ENCODE measurements at places on chromosomes 7 and 10.

- DNase-seq = no peak
These were observed 80.7 kb downstream of the INHBA start for GRCh38 chr7:41621953-41622831.

DNA sequence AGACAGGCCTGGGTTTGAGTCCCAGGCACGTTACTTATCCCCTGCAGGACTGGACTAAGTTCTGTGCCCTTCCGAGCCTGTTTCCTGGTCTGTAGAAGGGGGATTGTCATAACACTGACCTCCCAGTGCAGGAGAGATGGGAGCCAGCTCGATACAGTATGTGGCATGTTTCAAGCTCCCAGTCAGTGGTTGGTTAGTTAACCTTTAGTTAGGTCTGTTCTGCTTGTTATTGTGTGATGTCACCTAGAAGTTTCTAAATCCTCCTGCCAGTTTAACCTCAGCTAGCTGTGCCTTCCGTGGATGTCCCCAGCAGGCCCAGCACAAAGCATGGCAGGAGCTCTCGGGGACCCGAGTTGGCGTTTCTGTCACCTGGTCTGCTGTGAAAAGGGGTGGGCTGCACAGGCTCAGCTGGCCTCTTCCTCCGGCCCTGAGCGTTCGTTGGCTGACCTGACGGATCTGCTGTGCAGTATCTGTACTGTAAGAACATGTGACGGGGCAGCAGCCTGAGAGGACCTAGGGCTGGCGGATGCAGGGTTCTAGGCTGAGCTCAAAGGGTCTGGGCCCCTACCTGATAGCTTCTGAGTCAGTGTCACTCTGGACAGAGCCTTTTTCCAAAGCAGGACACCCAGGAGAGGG, 53.0 kb downstream of the SPOCK2 start:
- no peak for DNase-seq

DNA sequence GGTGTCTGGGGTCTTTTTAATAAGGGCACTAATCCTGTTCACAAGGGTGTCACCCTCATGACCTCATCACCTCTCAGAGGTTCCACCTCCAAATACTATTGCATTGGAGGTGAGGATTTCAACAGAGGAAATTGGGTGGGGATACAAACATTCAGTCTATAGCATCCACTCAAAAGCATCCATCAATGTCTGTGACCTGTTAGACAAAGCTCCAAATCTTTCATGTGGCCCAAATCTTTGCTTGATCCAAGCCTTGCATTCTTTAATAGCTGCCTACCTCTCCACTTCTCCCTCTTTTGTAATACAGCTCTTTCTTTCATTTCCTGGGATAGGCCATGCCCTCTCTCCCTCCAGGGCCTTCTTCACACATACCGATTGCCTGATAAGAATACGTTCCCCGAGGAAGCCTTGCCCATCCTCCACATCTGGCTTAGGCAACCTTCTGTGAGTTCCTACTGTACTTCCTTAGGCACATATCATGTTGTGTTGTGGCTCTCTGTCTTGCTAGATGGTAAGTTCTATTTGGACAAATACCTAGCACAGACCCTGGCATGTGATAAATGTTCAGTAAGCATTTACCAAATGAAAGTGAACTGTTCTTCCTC, 66.1 kb downstream of the CREM start:
- no peak for DNase-seq

DNA sequence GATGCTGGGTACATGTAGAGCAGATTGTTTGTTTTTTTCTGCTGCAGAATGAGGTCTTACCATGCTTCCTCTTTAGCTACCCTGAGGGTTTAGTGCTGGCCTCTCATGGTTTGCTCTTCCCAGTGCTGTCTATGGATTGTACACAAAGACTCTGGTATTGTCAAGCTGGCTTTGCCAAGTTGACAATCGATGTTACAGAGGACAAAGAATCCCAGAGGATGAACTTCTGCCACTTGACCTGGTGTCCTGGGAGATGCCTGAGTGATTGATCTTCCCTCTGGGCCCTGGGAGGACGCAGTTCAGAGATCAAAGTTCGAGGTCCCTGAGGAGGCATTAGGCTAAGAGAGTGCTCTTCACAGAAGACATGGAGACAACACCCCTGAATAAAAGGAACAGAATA, 865.4 kb downstream of the CCSER2 start:
- no peak for DNase-seq

DNA sequence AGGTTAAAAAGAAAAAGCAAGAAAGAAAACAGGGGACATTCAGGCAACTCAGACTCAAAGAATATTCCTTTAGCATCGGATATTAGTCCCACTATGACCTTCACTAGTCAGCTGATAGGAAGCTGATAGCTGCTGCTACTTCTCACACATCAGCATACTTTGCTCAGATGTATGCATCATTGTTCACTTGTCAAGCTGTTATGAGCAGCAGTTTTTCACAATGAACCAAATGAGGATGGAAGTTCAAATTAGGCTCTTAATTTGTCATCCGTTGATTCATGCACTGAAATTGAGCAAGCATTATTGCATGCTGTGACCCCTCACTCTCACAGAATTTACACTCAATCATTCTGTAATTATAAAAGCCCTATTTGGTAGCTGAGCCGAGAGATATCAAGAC, 257.7 kb downstream of the SNX13 start:
- no peak for DNase-seq

DNA sequence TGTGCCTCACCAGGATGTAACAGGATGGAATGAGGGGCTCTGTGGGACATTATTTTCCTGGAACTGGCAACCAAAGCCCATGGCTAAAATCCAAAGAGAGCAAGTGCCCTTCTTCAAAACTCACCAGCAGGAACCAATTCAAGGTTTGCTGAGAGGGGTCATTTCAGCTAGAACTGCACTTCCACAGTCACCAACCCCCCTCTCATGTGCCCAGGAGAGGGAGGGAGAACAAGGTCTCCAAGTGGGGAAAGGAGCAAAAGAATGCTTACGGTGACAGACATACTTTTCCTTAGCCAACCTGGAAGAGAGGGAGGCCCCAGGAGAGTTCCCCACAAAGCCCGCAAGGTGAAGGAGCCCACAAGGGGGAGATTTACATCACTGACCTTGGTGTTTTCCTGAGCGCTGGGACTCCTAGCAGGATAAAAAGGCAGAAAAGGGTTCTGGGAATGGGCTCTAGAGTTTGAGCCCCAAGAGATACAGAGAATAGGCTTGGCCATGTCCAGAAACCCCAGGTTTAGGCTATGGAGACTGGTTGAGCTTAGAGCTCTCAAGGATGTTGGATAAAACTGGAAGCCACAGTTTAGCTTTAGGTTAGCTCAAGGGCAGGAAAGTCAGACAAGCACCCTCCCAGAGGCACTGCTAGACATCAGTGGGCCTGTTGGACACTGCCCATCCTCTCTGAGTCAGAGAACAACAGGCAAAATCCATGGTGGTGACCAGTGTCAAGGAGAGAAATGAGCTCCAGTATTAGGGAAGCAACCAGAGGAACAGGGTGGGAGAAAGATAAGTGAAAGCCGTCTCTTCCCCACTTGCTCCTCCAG, 63.9 kb upstream of the GHITM start:
- DNase-seq = no peak

- DNase-seq = no peak
These were observed 100.1 kb downstream of the HIP1 start for GRCh38 chr7:75638594-75639070.

DNA sequence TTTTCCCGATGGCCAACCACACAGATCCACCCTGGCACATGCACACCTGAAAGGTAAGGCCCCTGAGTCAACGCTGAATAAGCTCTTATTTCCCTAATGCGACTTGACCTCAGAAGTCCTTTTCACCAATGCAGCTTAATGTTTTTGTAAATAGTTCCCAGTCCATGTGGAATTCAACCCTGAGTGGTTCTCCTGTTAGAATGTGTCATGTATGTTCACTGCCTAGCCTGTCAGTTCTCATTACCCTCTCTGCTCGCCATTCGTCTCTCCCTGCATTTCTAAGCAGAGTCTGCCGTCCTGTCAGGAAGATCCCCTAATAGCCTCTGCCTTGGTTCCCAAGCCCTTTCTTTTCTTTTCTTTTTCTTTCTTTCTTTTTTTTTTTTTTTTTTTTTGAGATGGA, 392.6 kb upstream of the SHH start:
- no peak for DNase-seq

DNA sequence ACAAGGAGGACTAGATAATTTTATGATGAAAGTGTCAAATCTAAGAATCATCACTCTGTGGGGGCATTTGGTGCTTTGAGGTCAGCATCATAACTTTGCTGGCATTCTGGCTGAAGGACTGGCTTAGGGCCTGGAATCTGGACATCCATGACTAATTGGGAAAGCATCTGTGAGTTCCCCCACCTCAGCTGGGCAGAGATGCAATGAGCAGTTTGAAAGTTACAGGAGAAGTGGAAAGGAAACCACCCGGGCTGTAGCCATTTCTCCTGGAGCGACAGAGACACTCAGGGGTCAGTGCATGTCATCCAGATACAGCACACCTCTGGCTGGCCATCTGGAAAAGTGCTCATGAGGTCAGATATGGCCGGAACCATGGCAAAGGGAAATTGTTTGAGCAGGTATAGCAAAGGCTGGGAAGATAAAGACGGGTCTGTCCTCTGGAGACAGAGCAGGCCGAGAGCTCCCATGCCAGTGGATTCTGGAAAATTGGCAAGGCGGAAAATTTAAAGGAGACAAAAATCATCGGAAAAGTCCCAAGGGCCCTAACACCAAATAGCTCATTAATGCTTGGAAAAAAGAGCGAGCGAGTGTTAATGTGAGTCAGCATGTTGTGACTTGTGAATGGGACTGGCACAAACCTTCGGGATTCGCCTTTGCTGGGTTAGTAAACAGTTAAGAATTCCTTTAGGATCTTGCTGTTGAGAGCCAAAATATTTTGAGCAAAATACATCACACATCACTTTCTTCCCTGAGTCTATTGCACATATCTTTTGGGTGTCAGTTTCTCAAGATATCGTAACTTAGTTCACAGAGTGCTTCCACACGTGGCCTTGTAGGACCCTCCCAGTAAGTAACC, 188.4 kb upstream of the AGK start:
- no peak for DNase-seq

DNA sequence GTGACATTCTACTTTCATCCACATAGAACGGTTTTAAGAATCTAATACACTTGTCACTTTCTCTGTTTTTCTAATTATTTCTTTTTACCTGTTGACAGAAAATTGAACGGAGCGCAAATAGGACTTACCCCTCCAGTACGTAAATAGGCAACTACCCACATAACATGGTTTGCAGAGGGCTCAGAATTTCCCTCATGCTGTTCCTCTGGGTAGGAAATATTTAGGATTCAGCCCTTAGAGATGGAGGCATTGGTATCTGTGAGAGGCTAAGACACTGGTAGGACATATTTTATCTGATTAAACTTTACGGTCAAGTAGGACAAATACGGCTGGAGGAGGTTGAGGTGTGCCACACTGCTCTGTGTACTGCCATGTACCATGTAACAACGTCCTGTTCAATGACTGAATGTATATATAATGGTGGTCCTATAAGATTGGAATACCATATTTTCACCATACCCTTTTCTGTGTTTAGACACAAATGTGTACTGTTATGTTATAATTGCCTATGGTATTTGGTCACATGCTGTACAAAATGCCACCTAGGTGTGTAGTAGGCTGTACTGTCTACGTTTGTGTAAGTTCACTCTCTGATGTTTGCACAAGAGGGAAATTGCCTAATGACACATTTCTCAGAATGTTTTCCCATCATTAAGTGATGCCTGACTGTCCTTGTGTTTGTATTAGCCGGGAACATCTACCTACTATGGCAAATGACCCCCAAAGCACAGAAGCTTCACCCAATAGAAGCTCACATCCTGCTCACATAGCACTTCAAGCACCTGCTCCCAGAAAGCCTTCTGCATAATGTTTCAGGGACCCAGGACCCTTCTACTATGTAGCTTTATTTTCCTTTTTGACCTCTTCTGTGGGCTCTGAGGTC, 429.4 kb upstream of the AKR1E2 start:
- DNase-seq = no peak

DNA sequence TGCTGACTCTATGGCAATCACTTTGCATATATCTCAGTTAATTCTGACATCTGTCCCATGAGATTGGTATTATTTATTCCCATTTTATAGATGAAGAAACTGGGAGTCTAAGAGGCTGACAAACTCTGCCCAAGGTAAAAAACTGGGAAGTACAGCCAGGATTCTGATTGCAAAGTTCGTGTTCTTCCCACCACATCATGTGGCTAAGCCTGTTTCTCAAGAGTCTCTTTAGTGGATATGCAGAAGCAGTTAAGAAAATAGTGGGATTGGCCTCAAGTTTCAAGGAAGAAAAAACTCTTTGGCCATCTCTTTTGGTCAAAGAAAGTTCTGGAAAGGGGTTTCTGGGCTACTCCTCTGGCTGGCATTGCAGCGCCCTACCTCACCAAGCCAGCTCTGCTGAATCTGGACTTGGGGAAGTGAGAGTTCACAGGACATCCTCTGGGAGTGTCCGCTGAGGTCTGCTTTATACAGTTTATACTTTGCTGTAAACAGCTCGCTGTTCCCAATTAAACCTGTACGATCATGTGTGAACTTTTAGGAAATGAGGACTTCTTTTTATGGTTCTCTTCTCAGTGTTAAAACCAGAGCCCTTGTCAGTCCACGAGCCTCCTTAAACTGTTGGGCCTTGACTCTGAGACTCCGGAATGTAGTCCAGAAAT, 12.2 kb upstream of the BMPR1A start:
- no peak for DNase-seq

DNA sequence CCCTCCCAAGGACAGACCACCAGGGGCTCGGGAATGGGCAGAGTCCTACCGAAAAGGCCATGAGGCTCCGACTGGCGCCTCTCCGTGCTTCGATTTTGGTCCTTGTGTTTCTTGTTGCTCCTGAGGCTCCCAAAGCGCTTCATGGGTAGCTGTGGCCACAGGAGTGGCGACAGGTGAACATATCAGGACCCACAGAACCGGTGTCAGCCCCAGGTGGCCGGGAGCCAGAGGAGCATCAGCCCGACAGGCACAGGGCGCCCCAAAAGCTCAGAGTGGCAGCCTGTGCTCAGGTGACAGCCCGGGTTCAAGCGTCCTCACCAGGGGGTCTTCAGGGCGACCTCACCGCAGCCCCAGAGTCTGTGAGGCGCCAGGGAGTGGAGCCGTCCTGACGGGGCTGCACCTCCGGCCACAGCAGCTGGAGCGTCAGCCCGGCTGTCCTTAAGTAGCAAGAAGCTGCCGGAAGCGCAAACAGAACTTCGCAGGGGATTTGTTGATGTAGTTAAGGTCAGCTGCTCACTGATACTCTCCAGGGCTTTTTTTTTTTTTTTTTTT, 141.0 kb downstream of the PRKAG2 start:
- DNase-seq = no peak

GRCh38 chr7:21345361-21345760, 82.5 kb upstream of the SP4 start:
- DNase-seq = no peak

DNA sequence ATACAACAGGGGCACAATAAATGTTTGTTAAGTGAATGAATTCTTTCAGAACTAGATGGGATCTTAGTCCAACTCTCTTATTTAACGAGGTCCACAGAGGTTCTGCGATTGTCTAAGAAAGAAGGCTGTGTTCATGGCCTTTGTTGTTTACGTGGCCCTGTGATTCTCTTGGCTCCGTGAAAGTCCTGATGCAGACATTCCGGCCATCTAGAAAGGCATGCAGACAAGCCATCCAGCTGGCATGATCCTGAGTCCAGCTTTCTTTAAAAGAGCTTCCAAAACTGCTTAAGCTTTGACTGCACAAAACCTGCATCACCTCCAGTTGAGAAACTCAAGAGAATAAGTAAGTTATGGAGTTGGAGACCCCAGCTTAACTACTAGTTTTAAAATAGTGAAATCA, 26.0 kb downstream of the EGFR start:
- DNase-seq = no peak

Measured in CD4-positive, alpha-beta T cell treated with Interleukin-6 for 4 hours (primary cell).